Cerebellar nuclear complex (tissue), 1 donor: ENCODE measurements at places on chromosomes 12 and 14.

DNA sequence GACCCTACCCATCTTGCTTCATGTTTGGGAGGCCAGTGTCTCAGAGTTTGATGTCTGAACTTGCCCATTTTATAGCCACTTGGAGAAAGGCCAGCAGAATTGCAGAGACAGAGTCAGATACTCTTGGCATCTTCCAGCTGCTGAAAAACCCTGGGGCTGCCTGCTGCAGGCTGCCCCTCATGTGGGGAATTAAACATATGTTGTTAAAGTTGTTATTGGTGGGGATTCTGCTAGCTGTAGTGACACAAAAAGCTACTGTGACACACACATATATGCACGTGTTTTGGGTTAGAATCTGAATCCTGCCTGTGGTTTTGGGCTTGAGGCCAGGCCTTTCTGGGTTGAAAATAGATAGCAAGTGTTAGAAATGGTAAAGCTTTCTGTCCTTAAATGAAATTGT lies 1288.4 kb downstream of the AACS start:
- no peak for DNase-seq

DNA sequence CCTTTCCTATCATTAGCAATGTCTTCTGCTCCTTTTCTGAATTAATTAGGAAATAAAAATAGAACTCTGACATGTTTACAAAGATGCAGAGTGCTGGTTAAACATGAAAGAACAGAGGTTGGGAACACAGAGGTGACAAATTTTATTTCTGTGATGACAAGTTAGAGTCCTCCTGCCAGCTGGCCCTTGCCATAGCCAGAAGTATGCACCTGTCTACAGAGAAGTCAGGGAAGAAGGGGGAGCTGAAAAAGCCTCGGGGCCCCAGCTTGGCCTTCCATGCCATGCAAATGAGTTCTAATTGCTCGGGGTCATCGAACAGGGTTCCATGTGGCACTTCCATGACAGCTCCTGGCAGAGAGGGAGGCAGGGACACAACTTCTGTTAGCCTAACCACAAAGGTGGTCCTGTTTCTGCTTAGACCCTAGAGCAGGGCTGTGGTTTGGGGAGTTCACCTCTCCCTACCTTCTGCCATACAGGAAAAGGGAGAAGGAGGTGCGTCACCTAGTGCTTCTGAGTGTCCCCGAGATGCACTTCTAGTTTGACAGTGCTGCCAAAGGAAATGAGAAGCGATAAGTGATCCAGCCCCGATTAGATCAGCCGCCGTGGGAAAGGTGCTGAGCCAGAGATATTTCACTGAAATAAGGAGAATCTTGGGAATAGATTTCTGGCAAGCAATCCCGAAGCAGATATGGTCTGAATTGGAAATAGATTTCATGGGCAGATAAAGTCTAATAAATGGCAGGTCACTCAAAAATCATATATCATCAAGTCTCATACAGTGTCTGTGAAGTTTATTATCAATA lies 155.8 kb upstream of the FOXN3 start:
- no peak for DNase-seq

- no peak for DNase-seq
Measured at GRCh38 chr12:106841510-106842302, 67.2 kb downstream of the RIC8B start.

DNA sequence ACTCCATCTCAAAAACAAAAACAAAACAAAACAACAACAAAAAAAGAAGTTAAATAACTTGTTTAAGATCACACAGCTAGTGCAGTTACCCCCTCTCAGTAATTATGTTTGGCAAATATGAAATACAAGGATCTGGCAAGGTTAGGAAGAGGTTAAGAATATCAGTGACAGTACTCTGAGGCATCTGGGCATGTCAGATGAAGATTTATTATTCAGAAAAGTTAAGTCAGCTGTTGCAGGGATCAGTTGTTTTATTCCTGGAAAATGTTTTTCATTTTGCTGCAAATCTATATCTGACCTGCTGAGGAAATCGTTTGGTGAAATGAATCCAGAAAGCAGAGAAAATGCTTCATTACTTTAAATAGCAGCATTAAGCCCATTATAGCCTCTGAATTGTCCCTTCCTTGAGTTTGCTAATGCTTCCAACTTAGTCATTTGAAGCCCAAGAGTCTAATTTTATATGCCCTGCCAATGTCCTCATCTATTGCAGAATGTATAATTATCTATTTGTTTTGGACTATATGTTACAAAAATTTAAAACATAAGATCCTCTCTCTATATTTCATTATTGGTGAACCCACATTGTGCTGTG lies 8.1 kb downstream of the GPX2 start:
- no peak for DNase-seq

DNA sequence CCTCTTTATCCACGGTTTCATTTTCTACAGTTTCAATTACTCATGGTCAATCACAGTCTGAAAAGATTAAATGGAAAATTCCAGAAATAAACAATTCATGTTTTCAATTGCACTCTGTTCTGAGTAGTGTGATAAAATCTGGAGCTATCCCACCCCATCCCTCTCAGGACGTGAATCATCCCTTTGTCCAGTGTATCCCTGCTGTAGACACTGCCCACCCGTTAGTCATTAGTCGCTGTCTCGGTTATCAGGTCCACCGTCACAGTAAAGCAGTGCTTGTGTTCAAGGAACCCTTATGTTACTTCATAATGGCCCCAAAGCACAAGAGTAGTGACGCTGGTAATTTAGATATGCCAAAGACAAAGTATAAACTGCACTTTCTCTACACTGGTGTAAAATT lies 141.0 kb upstream of the LMNTD1 start:
- DNase-seq, result no peak

GRCh38 chr12:98229540-98229924 lies 285.9 kb upstream of the TMPO start:
- no peak for DNase-seq

DNA sequence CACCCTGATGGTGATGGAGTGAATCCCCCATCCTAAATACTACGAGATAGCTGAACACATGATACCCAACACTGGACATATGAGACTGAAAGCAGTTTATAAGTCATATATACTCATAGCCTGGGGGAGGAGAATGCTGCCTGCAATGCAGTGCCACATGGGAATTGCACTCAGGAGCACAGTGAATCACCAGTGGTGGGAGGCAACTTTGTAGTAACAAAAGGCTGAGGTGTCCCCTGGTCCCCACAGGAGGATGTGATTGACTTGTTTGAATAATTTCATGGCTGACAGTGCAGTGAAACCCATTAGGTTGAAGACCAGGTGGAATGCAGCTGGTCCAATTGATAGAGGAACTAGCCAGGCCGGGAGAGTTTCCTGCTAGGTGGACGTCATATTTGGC lies 20.2 kb downstream of the CCDC38 start:
- no peak for DNase-seq

DNA sequence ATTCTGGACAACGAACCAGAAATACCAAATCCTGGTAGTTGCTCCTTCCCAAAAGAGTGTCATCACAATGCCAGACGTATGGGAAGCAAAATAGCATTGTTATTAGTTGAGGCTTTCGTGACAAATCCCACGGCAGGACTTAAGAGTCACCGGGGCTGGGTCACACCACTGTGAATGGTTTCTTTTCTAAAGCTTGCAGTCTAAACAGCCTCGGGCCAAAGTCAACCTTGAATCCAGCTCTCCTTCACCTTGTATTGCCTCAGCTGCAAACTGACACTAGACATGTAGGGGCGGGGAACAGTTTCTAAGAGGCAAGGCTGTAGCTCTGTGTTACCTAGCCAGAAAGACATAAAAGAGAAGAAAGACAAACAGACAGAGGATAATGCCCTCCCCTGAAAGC lies 734.8 kb downstream of the MED13L start:
- DNase-seq, result no peak

DNA sequence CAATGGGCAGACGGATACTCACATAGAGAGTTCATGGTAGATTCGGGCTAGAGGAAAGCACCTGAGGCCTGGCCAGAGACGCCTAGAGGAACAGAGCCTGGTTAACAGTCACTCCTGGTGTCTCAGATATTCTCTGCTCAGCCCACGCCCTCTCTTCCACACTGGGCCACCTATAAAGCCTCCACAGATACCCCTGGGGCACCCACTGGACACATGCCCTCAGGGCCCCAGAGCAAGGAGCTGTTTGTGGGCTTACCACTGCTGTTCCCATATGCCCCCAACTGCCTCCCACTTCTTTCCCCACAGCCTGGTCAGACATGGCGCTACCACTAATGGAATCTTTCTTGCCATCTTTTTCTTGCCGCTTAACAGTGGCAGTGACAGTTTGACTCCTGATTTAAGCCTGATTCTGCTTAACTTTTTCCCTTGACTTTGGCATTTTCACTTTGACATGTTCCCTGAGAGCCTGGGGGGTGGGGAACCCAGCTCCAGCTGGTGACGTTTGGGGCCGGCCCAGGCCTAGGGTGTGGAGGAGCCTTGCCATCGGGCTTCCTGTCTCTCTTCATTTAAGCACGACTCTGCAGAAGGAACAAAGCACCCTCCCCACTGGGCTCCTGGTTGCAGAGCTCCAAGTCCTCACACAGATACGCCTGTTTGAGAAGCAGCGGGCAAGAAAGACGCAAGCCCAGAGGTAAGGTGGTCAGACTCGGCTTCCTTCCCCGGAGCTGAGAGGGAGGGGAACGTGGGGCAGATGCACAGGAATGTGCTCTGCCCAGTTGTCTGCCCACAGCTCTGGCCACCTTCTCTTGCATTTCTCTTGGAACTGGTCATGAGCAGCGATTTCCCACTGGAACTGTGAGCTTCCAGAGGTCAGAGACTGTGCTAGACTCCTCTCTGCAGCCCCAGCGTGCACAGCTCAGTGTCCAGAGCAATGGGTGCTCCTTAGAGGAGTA lies at the start of gene CD4:
CD4 (plus strand) TSS at position 557 of the 953 bp plus-strand sequence. CDS start 10,611 bp downstream, outside the sequence.
- DNase-seq, result no peak

DNA sequence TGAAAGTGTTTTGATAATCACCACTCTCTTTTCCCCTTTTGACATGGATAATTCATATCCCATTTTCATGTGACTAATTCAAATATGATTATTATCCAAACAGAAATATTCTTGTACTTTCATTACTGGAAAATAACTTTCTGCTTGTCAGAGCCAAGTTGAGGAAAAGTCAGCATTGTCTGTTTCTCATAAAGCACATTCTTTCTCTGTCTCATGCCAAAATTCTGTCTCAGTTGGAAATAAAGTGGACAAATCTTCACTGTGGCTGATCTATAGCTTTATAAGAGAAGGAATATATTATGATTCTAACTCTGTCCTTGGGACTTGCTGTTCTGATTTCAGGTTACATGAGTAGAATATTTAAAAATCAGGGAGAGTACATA lies 22.7 kb upstream of the PRICKLE1 start:
- no peak for DNase-seq

GRCh38 chr12:29012673-29013072 lies 136.4 kb upstream of the FAR2 start:
- no peak for DNase-seq

GRCh38 chr12:113381220-113381619 lies 22.5 kb downstream of the SDS start:
- no peak for DNase-seq

- no peak for DNase-seq
Measured at GRCh38 chr12:105369014-105369413, 38.5 kb downstream of the C12orf75 start.

- no peak for DNase-seq
Measured at GRCh38 chr14:51725061-51725460, 73.4 kb downstream of the FRMD6 start.

DNA sequence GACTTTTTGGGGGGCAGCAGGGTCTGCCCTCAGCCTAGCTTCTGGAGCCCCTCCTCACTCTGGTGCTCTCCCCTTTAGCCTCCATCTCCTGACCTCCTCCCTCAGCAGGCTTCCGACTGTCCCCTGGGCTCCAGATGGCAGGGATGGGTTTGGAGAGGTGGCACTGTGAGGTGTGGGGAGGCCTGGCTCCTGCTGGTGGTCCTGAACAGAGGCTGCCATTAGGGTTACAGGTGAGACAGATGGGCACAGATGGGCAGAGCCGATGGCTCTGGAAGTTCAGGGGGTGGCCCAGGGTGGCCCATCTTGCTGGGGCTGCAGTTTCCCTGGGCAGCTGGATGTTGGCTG lies 68.5 kb upstream of the BEGAIN start:
- no peak for DNase-seq

DNA sequence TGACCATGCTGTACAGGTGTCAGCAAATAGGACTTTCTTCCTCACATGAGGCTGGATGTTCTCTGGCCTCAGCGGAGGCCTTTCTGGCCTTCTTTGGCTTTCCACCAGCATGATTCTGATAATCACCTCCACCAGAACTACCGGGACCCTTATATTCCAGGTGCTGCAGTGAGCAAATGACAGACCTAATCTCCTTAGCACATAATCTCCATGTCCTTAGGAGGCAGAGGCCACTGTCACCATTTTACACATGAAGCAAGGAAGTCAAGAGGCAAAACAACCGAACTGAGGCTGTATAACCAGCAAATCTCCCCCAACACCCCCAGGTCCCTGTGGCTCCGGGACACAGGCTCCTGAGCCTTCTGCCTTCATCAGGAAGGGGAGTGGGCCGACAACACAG lies 91.2 kb downstream of the ITPK1 start:
- no peak for DNase-seq

DNA sequence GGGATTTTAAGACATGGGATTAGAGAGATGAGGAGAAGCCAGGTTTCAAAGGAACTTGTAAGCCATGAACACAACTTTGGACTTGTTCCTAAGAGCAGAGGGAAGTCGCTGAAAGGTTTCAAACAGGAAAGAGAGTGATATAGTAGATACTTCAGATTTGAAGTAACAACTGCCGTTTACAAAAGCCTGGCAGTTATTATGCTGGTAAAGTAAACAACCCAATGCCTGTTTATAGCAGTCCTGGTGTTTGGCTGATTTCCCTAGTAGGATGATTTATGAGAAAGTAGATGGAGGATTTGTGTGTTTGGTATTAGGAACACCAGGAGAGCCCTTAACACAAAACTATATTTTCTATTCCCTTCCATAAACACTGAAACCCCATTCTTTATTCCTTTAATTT lies 285.7 kb downstream of the RMST start:
- DNase-seq, result no peak

- no peak for DNase-seq
Measured at GRCh38 chr12:56581418-56582145, 48.5 kb downstream of the BAZ2A start.

- DNase-seq, result no peak
Measured at GRCh38 chr12:47317175-47317915, 237.6 kb upstream of the AMIGO2 start.

- no peak for DNase-seq
Measured at GRCh38 chr12:119258149-119258548, 76.4 kb upstream of the CCDC60 start.

- DNase-seq, result no peak
Measured at GRCh38 chr12:32476446-32476845, 77.1 kb downstream of the FGD4 start.

DNA sequence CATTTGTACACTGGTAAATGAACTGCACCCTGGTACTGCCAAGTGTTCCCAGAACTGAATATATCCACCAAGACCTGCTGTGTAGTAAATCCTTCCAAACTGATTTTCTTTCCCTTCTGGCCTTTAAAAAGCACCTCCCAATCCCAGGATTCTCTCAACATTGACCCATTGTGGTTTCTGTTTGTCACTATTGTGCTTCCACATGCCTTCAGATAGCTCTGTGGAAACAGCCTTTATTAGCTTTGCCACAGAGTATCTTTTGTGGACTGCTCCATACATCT lies 949 bp upstream of the KIF21A start:
- no peak for DNase-seq

- DNase-seq, result no peak
Measured at GRCh38 chr14:51621654-51622053, 30.1 kb upstream of the FRMD6 start.

- DNase-seq, result no peak
Measured at GRCh38 chr12:38124247-38125012, 192.1 kb upstream of the ALG10B start.
